ENCODE measurements at places on chromosomes 16 and 17.

DNA sequence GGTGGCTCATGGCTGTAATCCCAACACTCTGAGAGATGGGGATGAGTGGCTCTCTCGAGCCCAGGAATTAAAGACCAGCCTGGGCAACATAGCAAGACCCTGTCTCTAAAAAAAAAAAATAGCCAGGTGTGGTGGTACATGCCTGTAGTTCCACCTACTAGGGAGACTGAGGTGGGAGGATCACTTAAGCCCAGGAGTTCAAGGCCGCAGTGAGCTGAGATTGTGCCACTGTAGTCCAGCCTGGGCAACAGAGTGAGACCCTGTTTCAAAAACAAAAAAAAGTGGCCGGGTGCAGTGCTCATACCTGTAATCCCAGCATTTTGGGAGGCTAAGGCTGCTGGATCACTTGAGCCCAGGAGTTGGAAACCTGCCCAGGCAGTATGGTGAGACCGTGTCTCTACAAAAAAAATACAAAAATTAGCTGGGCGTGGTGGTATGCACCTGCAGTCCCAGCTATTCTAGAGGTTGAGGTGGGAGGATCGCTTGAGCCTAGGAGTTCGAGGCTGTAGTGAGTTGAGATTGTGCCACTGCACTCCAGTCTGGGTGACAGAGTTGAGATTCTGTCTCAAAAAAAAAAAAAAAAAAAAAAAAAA lies 3.0 kb downstream of the C16orf54 start:
- no peak for DNase-seq

DNA sequence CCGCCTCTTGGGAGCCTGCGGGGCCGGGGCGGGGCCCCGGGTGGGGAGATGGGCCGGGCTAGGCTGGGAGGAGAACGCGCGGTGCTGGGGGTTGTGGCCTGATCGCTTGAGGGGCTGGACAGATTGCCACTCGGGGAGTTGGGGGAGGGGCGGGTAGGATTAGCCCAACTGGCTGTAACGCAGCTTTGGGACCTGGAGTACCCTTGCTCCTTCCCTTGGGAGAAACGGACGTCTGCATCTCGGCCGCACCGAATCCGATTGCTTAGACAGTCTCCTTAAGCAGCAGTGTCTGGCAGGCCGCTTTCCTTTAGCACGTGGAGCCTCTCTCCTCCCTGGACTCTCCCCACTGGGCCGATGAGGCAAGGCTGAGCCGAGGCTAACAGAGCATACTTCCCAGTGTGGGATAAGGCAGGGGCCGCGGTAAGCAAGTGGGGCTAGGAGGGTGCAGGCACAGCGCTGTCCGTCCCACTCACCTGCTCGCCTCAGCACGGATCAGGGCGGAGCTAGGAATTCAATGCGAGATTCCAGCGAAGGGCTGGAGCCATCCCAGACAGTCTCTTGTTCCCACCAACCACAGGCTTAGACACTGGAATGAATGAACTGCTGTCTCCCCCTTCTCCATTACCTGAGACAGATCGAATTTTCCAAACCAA lies 540 bp upstream of the ACLY start:
- no peak for DNase-seq

DNA sequence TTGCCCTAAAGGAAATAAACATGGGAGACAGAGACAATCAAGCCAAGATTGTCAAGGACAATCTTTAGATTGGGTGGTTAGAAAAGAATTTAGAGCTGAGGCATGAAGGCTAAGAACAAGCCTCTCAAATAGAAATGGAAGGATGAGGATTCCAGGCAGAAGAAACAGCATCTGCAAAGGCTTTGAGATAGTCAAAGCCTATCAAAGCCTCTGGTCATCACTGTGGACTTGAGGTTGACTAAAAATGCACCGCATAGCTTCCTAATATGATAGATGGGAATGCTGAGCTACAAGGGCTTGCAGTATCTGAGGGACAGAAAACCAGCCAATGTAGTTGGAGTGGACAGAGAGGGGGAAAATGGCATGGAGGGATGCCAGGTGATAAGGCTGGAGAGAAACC lies 109.8 kb upstream of the FAM20A start:
- DNase-seq: no peak

DNA sequence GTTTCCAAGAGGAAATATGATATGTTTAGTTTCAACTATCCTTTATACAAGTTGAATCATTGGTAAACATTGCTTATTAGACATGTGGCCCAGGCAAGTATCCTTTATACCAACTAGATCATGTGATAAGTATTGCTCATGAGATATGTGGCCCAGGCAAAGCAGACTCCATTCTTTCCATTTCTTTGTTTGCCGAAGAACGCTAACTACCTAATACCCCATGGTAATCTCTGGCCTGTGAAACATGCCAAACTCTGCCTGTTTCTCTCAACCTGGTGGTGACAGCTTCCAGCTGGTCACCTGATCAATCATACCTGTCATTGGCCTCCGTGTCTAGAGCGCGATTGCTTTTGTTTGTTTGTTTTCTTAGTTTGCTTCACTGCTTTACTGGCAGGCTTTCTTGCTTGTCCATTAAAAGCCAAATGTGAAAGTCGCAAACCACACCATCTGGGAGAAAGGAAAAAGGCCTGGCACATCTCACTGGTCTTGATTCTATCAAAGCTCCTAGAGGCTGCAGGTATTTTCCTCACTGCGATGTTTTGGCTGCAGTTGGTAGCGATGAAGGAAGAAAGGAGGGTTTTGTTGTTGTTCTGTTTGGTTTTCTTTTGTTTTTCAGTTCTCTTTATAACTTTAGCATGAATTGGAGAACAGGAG lies 686.2 kb downstream of the KCNJ2 start:
- no peak for DNase-seq

- no peak for DNase-seq
These were observed 287.3 kb upstream of the FOXF1 start for GRCh38 chr16:86222965-86223551.

DNA sequence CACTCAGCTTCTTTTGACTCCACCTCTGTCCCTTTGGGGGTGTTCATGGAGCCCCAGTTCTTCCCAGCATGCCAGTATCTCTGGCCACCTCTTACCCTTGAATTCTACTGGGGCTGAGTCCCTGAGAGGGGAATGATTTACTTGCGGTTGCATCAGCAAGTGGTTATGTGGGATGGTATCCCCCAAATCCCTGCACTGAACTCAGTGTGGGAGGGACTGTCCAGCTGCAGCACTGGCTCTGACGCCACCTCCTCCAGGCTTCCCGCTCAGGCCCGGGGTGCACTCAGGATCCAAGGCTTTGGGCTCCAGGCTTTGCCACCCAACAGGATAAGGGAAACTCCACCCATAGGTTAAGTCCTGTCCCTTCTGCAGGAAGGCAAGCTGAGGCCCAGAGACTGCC lies 21.1 kb upstream of the BRD7 start:
- DNase-seq: no peak

Measured in memory B cell (primary cell).